ENCODE measurements at places on chromosomes 7 and 10.

DNA sequence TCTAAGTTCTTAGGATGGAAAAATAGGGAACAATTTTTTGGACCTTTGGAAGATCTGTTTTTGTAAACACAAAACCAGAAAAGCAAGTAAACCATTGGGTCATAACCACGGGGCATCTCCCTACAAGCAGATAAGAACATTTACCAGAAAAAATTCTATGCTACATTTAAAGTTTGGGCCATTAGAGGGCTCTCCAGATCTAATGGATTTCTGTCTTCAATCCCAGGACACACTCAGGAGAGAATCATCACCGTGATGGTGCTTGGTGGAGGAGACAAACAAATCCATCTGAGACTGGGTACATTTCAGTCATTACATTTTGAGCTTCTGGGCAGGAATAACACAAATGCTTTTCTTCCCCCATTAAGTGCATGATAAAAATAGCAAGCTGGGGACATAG lies 178.4 kb upstream of the TARP start:
- H3K36me3 ChIP-seq = no peaks in the 10 kb centered on the region
- H3K4me1 ChIP-seq = no peaks in the 10 kb centered on the region
- DNase-seq = no peak
- H3K4me3 ChIP-seq = no peak overlapping the region

DNA sequence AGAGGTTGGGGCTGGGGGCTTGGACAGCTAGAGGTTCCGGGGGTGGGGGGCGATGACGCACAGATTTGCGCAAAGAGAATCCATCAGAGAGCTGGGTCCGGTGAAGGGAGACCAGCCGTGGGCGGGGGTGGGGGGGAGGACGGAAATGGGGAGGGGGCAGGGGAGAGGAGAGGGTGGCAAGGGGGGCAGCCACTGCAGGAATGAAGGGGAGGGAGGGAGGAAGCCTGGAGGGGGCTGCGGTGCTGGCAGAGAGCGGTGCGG lies 1.2 kb upstream of the VGF start:
- DNase-seq = no peak
- no peak overlapping the region for H3K4me3 ChIP-seq
- peaks cover 76% of the 10 kb centered on the region for H3K4me1 ChIP-seq
- no peaks in the 10 kb centered on the region for H3K36me3 ChIP-seq
- H3K27me3 ChIP-seq = peaks cover 93% of the 10 kb centered on the region
- H3K27ac ChIP-seq = no peak overlapping the region

DNA sequence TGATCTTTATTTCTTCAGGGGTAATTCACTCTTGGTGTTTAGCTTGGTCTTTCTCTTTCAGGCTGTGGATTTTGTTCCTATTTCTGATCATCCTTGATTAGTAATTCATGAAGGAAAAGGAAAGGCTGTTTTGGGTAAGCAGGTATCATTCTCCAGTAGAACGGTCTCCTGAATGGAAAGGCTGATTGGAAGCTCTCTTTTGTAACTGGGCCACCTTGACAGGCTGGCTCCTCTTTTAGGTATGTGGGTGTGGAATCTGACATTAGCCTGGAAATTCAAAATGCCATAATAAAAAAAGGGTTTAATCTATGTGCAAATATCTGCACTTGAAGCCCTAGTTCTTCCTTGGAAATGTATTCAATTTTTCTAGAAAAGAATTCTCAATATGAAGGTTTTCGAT lies 18.9 kb downstream of the TAS2R39 start:
- no peak overlapping the region for H3K4me3 ChIP-seq
- H3K27me3 ChIP-seq = peaks cover 5% of the 10 kb centered on the region
- no peak for DNase-seq
- no peaks in the 10 kb centered on the region for H3K36me3 ChIP-seq
- H3K4me1 ChIP-seq = peaks cover 11% of the 10 kb centered on the region
- no peak overlapping the region for H3K27ac ChIP-seq

DNA sequence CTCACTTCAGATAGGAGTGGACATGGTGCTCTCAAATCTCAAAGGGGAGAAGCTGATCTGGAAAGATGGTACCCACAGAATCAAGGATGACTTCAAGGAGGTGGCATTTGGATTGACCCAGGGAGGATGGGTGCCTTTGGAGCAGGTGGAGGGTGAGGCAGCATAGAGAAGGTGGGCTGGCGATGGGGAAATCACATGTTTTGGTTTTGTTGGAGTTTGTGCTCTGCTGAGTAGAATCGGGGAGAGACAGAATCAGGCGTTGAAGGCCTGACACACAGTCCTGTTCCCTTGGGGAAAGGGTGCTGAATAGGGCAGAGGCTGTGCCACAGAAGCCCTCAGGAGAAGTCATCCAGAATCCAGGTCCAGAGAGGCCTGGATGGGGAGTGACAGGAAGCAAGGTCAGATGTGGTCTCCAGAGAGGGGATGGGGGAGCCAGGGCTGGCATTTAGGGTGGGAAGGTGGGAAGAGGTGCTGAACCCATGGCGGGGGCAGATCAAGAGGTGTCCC lies 291.1 kb downstream of the GLRX3 start:
- peaks cover 3% of the 10 kb centered on the region for H3K27me3 ChIP-seq
- no peak overlapping the region for H3K4me3 ChIP-seq
- no peak for DNase-seq
- H3K4me1 ChIP-seq = no peaks in the 10 kb centered on the region
- H3K27ac ChIP-seq = no peak overlapping the region

DNA sequence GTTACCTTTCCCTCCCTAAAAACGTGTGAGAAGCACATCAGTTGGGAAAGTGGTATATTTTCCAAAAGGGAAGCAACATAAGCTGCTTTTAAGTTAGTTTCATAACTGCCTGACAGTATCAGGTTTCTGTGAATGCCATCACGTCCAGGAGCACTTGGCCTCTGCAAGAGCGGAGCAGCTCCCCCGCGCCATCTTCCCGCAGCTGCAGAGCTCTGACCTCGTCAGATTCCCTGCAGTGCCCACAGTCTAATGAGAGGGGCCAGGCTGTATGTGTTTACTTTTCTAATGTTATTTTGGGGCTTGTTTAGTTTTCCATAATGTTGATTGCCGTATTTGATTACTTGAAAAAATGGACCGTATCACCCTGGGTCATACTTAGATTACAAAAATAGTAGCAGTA lies 74.2 kb downstream of the MGMT start:
- no peaks in the 10 kb centered on the region for H3K4me1 ChIP-seq
- no peak overlapping the region for H3K27ac ChIP-seq

DNA sequence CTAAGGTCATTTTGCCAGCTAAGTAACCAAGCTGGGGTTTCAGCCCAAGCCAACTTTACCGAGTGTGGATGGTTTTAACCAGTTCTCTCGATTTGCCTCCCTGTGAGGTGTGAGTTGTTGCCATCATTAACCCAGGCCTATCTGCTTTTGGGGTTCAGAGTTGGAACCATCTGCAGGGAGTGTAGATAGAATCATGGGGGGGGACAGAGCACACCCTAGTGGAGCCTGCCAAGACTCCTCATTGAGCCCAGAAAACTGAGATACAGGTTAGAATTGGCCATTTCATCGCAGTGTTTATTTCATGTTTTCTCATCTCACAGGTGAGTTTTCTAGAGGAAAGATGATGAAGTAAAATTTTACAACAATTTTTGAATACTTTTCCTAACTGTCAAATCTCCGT lies 133.6 kb downstream of the SDK1 start:
- no peaks in the 10 kb centered on the region for H3K27me3 ChIP-seq
- DNase-seq = no peak
- H3K4me1 ChIP-seq = no peaks in the 10 kb centered on the region
- H3K27ac ChIP-seq = no peak overlapping the region

DNA sequence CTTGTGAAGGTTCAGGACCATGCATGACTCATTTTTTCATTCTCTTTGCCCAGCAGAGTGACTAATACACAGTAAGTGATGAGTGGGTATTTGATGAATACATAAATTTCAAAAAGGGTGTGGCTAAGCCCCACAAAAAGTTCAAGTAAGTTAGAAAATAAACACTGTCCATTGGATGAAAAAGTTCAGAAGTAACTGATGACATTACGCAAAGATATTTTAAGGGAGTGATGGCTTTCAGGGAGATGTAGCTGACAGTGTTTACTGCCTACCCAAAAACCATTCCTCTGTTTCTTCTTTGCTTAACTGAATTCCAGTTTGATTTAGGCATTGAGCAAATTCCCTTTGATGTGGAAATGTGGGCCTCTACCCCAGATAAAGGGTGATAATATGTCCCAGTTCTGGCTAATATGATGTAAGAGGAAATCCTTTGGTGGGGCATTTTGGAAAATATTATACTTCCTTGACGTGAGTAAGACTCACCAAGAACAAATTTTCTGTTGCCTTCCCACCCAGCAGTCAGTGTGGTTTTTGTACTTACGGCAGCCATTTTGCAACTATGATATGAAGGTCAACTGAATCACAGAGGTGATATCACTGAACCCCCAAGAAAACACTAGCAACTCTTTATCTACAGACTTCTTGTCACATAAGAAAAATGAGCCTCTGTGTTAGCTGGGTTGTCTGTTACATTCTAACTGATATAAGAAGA lies 29.0 kb upstream of the EBLN1 start:
- no peak overlapping the region for H3K4me3 ChIP-seq
- no peaks in the 10 kb centered on the region for H3K27me3 ChIP-seq
- no peak for DNase-seq
- H3K36me3 ChIP-seq = no peaks in the 10 kb centered on the region
- peak overlapping the region; percentile 72 for H3K27ac ChIP-seq
- no peaks in the 10 kb centered on the region for H3K4me1 ChIP-seq

GRCh38 chr7:122306320-122307227 lies 2.0 kb upstream of the FEZF1 start:
- H3K27me3 ChIP-seq = peaks cover 63% of the 10 kb centered on the region
- no peak overlapping the region for H3K27ac ChIP-seq
- H3K4me1 ChIP-seq = no peaks in the 10 kb centered on the region
- no peak for DNase-seq
- H3K4me3 ChIP-seq = no peak overlapping the region
- H3K36me3 ChIP-seq = no peaks in the 10 kb centered on the region

- peaks cover 8% of the 10 kb centered on the region for H3K4me1 ChIP-seq
- no peak overlapping the region for H3K27ac ChIP-seq
- no peaks in the 10 kb centered on the region for H3K27me3 ChIP-seq
- DNase-seq = no peak
- no peak overlapping the region for H3K4me3 ChIP-seq
Measured at GRCh38 chr7:148834605-148835004, 49.5 kb downstream of the EZH2 start.

- peaks cover 15% of the 10 kb centered on the region for H3K4me1 ChIP-seq
- DNase-seq = peak; percentile 26
- H3K27me3 ChIP-seq = no peaks in the 10 kb centered on the region
- peak overlapping the region; percentile 41 for H3K27ac ChIP-seq
- peak overlapping the region; percentile 90 for H3K4me3 ChIP-seq
Measured at GRCh38 chr10:119871881-119872609, 598 bp downstream of the MCMBP start.
